Breast epithelium (tissue), 4 donors: ENCODE measurements at places on chromosomes 6 and 20. TPM values are rescaled to one million over a fixed set of nuclear protein-coding genes. Genes with fewer than 3 reads are reported as not detected.
A peak's percentile ranks its signal among the peaks of the same experiment; 100 is the strongest.

- DNase-seq, result no peak
- H3K4me3 ChIP-seq, result peak overlapping the region; percentile 25
- no peaks in the 10 kb centered on the region for H3K4me1 ChIP-seq
- peak overlapping the region; percentile 20 for H3K27ac ChIP-seq
- no peaks in the 10 kb centered on the region for H3K27me3 ChIP-seq
These were observed 172.8 kb upstream of the SNX9 start for GRCh38 chr6:157650261-157650640.

- H3K4me1 ChIP-seq, result no peaks in the 10 kb centered on the region
- DNase-seq, result no peak
- no peaks in the 10 kb centered on the region for H3K27me3 ChIP-seq
- H3K27ac ChIP-seq, result no peak overlapping the region
- no peaks in the 10 kb centered on the region for H3K36me3 ChIP-seq
- H3K4me3 ChIP-seq, result no peak overlapping the region
These were observed 19.4 kb upstream of the VNN1 start for GRCh38 chr6:132733283-132733682.

The MEI4 gene
- total RNA-seq, result not detected

- H3K27ac ChIP-seq, result no peak overlapping the region
- no peaks in the 10 kb centered on the region for H3K27me3 ChIP-seq
- no peaks in the 10 kb centered on the region for H3K36me3 ChIP-seq
- no peak for DNase-seq
These were observed 8.6 kb downstream of the SYNDIG1 start for GRCh38 chr20:24477831-24478547.

The C20orf144 gene
- total RNA-seq, result 0.33 TPM

GRCh38 chr20:17641993-17642392, 40.0 kb downstream of the RRBP1 start:
- DNase-seq, result no peak
- H3K36me3 ChIP-seq, result no peaks in the 10 kb centered on the region
- no peak overlapping the region for H3K27ac ChIP-seq
